NCI-H510A (cell line): ENCODE measurements at places on chromosomes 6 and 20.
A peak's percentile ranks its signal among the peaks of the same experiment; 100 is the strongest.

- DNase-seq: no peak
These were observed 346.3 kb upstream of the DEFB115 start for GRCh38 chr20:30910937-30911725.

DNA sequence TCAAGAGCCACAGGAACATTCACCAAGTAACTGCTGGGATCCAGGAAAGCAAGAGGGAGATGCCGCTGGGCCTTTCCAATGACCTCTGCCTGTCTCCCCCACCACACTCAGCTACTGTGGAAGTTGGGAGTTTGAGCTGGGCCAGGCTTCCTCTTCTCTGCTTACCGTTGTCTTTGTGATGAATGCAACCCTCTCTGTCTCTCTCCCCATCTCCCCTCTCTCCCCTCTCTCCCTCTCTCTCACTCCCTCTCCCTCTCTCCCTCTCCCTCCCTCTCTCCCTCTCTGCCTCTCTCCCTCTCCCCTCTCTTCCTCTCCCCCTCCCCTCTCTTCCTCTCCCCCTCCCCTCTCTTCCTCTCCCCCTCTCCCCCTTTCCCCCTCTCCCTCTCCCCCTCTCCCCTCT, 54.8 kb downstream of the EDN3 start:
- DNase-seq: no peak

DNA sequence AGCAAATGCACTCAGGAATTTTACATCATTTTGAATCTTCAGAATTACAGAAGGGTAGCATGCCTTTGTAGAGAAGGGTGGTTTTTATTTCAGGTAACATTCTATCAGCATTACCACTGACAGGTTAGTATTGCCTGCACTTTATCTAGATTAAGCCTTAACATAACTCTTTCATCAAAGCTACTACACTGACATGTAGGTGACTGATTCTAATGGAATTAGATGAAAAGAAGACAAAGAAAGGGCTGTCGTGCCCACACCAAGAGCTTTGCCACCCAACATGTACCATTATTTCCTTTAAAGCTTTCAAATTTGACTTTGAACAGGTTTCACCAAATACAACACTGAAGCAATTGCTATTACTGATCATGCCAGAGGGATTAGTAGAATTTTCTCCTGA, 551.9 kb downstream of the EYS start:
- DNase-seq: no peak

- DNase-seq: no peak
These were observed 22.0 kb downstream of the ACSS1 start for GRCh38 chr20:25035921-25036320.

- DNase-seq: no peak
These were observed 303.6 kb upstream of the FERMT1 start for GRCh38 chr20:6426287-6426891.

DNA sequence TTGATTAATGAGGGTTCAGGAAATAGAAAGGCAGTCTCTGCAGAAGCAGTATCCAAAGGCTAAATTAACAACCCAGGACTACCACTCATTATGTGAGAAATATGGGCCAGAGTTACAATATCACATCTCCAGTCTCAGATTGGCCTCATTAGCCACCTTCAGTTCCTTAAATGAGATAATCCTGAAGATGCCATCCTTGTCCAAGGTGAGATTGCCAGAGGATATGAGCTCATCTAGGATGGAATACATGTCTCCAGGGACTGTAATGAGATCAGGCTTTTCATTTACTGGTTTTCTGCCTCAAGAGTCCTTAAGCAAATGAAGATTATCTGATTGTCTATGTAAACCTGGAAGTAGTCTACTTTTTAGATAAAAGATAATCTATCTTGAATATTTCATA, 196.3 kb downstream of the FUT9 start:
- no peak for DNase-seq

- DNase-seq: no peak
These were observed 154.9 kb upstream of the BMP2 start for GRCh38 chr20:6612606-6612923.

- no peak for DNase-seq
These were observed 7.5 kb downstream of the SF3B5 start for GRCh38 chr6:144087789-144088426.

- DNase-seq: peak; percentile 33
These were observed 57.2 kb downstream of the IL20RA start for GRCh38 chr6:136987526-136987925.

DNA sequence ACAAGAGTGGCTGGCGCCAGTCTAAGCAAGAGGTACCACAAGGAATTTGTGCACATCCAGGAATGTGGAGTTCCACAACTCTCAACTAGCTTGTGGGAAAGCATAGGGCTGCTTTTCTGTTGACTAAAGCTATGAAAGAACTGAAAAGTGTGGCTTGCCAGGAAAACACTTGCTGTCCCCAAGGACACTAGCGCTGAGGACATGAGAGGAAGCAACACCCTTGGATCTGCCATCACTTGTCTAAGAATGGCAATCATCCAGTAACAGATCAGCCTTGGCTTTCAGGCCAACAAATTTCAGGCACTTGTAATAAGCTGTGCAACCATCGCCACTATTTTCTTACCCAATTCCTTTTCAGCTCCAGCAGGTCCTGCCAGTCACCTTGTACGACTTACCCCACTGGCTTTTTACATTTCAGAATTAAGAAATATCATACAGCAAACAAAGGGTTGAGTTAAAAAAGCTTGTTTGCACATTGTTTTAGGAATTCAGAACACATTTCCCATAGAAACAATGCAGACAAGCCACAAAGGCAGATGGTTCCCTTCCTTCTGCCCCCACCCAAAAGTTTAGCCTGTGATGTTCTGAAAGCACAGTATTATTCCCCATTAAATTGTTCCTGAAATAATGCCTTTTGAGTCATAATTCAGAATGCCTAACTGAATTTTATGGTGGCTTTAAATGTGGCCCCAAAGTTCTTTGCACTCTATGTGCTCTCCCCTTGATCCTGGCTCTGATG, 57.9 kb upstream of the SSTR4 start:
- no peak for DNase-seq

GRCh38 chr20:17902531-17903083, 66.0 kb downstream of the SNX5 start:
- DNase-seq: no peak

- no peak for DNase-seq
These were observed 181.4 kb downstream of the PHF3 start for GRCh38 chr6:63816982-63817436.

DNA sequence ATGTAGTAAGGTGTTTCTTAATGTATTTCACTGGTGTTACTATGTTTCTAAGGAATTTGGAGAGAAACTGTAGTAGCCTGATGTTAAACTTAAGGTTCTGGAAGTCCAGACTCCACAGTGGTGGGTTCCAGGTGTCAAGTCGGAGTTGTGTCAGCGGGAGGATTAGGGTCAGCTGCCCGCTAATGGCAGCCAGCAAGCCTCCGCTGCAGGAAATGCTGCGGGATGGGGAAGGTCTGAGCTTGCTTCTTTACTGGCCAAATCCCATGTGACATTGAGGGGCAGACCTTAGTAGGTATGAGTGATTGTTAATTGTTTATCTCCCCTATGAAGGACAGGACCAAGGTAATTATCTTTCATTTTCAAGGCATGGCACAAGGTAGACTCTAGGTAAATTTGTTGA, 3.7 kb upstream of the ARID1B start:
- DNase-seq: no peak

DNA sequence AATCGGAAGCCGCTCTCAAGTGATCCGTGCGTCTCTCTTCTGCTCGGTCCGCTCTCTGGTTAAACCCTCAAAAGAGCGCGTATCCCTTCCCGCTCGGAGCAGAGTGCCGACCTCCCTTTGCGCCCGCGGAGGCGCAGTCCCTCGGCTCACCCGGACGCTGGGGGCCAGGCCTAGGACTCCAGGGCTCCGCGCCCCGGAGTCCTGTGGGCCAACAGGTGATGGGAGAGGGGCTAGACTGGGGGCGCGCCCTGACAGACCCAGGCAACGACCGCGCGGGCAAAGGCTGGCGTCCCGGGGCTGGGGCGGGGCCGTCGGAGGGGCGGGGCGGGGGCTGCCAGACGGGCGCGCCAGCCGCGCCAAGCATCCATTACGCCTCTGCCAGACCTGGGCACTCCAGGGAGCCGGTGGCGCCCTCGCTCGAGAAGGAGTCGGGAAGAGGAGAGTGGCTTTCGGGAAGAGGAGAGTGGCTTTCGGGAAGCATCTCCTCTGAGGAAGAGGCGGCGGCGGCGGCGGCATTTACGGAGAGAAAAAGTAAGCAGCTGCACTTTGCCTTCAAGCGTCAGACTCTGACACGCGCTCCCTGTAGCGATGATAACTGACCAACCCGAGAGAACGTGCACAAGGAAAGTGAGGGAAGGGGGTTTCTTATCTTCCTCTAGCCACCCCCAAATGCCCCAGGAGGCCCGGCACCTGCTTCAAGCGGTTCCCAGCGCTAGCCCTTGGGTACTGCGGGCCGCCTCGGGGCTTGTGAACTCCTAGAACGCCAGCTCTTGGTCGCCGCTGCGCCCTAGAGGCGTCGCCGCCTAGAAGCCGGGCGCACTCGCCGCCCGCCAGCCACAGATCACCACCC, 2.6 kb downstream of the EPHA7 start:
- peak; percentile 77 for DNase-seq

GRCh38 chr6:39256294-39256940, 27.1 kb upstream of the KCNK5 start:
- no peak for DNase-seq

GRCh38 chr20:6178537-6178936, 55.7 kb upstream of the FERMT1 start:
- no peak for DNase-seq

DNA sequence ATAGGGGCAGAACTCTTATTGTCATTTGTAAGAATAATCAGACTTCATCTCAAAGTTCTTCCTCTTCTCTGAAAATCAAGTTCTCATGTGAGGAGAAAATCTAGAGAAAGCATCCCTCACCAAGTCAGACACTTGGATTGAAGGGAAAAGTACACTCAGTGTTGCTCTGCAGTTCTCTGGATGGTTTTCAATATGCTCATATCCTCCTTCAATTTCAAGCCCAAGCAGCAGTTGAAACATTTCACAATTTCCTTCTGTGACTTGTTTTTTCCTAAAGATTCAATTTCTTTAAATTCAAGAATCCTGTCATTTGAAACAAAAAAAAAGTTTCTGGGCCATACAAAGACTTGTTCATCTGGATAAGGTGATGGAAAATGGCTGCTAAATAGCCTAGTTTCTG, 140.2 kb upstream of the AHI1 start:
- no peak for DNase-seq

GRCh38 chr20:25197183-25197869, 1.8 kb downstream of the ENTPD6 start:
- no peak for DNase-seq

- no peak for DNase-seq
These were observed 135.9 kb downstream of the CDH4 start for GRCh38 chr20:61387954-61388348.

GRCh38 chr6:139863346-139863745, 488.9 kb upstream of the CITED2 start:
- DNase-seq: no peak

DNA sequence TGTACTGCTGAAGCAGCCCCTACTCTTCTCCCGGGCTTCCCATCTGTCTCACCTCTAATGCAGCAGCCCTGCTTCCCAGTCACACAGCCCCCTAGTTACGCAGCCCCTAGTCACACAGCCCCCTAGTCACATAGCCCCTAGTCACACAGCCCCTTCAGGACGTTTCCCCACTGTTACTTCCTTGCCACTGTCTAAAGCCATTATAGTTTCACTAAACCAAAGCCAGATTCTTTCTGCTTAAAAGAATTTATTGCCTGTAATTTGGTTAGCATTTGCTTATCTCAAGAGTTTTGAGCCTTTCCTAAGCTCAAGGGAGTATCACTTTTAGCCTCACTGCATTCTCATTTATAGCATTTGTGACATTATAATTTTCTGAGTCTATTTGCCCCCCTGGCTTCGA, 127.9 kb downstream of the LMBRD1 start:
- no peak for DNase-seq

DNA sequence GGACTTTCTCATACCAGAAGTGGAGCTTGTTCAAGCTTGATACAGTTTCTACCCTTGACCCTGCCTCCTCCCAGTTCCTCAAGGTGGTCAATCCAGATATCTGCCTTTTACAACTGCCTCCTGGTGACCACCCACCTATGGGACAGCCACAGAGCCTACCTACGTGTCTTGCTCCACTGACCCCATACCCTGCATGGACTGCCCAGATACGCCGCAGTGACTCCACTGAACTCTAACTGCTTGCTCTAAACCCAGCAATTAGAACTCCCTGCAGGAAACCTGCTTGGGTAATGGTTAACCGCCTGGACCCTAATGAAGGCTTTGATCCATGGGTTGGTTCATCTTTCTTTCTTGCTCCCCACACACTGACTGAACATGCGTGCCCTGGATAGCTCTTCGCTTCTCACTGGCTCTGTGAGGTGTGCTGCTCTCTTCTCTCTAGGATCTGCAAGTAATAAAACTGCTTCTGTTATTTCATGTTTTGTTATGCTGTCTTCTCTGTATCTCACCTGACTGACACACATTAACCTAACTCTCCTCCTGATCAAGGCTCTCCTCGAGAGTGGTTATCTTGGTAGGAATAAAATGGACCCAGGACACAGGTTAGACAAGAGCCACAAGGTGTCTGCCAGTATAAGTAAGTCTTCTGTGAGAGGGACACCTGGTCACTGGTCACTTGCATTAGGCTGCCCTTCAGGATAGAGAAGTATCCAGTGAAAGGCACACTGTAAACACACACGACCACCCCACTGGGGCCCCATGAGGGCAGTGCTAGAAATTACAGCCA, 79.2 kb downstream of the CHD6 start:
- no peak for DNase-seq

DNA sequence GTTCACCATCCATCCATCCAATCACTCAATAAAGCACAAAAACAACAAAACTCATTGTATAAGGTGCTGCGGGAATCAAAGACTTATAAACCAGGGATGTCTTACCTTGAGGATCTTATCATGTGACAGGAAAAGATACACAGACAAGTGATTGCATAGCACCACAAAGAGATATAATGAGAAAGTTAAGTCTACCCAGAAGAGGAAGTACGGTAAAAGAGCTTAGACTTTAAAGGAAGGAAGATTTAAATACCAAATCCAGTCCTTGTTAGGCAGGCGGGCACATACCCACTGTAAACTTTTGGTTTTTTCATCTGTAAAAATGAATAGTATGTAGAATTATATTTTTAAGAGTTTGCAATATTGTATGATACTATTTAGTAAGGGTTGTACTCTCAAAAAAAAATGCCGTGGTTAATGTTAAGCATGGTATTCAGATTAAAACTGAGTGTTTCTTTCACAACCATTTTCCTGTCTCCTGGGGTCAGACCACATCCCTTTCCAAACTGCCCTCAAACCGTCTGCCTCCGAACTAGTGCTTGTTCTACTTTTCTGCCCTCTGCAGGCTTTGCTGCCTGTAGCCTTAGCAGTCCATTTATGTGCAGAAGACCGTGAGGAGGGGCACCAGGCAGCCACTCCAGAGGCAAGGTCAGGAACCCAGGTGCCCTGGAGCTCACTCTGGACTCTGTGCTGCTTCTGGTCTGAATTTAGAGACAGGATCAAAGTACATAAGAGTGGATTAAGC, 179.5 kb upstream of the SYNDIG1 start:
- no peak for DNase-seq

- peak; percentile 8 for DNase-seq
These were observed 504.5 kb downstream of the CD83 start for GRCh38 chr6:14622085-14622484.

GRCh38 chr6:150478656-150479545, 110.1 kb downstream of the IYD start:
- DNase-seq: no peak
